Erythroblast (primary cell): ENCODE measurements at places on chromosomes 16 and 17.

DNA sequence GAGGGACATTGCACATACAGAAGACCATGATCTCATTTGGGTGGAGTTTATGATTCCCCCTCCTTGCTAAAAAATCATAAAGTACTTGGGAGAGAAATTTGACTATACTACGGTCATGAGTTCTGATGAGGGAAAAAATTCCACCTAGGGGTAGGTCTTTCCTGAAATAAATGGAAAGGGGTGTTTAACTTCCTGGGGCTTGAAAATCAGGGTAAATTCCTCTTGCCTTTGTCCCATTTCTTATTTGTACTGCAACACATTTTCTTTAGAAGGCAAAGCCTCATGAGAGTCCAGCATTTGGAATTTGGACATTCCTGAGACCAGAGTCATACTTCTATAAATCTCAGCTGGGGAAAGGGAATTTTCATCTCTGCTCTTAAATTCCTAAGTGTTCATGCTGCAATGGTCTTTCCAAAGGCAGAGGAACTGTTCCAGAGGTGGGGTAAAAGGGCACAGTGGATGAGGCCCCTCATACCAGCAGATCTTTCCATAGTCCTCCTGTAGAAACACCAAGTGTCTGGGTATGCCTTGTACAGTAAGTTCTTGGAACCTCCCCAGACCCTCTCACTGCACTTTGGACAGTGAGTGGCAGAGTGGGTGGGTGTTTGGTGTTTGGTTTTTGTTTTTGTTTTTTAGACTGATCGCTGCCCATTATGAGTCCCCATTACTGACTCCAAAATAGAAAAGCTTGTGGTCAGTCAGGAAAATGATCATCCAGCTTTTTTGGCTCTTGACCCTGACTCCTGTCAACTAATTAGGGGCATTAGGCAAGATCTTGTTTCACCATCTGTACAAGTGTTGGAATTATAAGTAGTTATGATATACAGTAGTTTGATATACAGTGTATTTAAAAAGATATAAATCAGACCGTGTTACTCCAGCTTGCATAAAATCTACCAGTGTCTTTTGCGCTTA lies 6.0 kb downstream of the LYRM1 start:
- DNase-seq, result no peak

- no peak for DNase-seq
Observed at GRCh38 chr16:85878875-85879274, 20.1 kb upstream of the IRF8 start.

- no peak for DNase-seq
Observed at GRCh38 chr17:792277-792676, 10.1 kb downstream of the MRM3 start.

GRCh38 chr17:33955461-33955860 lies 299.6 kb upstream of the CCL2 start:
- DNase-seq, result no peak

GRCh38 chr16:19601083-19601976 lies 45.8 kb downstream of the VPS35L start:
- DNase-seq, result peak; percentile 52

GRCh38 chr17:48012151-48012520 lies 25.5 kb downstream of the COPZ2 start:
- DNase-seq, result peak; percentile 71

DNA sequence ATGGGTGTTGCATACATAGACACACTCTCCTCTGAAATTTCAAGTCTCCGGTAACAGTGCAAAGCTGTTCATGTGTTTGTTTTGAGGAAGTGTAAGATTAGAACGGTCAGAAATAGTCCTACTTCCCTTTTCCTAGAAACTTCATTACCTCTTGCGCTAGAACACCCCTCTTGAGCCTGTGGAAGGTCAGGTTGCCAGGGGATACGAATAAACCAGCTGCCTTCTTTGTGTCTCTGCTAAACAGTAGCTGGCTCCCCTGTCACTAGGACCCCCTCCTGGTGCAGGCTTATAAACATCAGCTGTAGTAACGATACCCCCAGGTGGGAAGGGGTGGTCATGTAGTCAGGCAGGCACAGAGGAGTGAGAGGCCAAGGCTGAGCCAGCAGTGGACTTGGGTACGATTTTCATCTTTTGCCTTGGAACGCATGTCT lies 113.4 kb upstream of the RCVRN start:
- no peak for DNase-seq
